ENCODE measurements at places on chromosomes 7 and 10.

DNA sequence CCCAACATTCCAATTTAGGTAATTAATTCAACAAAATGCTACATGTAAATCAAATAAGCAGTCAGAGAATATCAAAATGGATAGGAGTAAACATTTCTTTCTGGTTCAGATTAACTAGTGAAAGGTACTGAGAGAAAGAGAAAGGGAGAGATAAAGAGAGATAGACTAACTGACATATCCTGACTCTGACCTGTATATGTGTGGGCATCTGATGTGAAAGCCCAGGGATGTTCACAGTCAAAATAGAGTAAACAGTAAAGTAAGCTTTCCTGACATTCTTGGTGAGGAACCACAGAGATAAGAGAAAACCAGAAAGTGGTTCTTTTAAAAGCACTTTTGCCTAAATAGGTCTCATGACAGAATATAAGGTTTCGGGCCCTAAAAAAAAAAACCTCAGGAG lies 37.5 kb upstream of the ANK3 start:
- DNase-seq: no peak

DNA sequence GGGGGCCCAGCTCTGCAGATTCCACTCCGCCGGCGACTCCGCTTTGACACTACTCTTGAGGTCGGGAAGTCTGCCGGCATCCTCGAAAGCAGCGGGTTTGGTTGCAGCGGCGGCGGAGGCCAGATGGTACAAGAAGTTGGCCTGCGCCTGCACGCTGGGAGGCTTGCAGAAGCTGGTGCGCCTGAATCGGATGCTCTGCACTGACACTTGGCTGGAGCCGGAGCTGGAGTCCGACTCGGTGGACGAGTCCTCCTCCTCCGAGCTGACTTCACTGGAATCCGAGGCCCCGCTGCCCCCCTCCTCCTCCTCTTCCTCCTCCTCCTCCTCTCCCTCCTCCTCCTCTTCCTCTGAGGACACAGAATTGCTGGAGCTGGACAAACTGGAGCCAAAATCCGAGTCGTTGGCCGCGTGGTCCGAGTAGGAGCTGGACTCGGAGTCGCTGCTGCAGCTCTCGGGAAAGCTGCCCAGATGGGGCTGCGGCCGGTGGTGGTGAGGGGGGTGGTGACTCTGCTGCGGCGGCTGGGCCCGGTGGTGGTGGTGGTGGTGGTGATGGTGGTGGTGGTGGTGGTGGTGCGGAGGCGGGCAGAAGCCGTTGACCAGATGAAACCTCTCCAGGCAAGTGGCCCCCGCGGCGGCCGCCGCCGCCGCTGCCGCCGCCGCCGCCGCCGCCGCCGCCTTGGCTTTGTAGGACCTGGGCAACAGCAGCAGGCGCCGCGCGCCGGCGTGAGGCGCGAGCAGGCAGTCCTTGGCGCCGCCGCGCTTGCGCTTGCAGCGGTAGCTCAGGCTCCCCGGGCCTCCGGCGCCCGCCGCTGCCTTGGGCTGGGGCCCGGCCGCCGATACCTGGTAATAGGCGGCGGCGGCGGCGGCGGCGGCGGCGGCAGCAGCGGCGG lies 9.0 kb downstream of the SKIDA1 start:
- DNase-seq: peak; percentile 66

DNA sequence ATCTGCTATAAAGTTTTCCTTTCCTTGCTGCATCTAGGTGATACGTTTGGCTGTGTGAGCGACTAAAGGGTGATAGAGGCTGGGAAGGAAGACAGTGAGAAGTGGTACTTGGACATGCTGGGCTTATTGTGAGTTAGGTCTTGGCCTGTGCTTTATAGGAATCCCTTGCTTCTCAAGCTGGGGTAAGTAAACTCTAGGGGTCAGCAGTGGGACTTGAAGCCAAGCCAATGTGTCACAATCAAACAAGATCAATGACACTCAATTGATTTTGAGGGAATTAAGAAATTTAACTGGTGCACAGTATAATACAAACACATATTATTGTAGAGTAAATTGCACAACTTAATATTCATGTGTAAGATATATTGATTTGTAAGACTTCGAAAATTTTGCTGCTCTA lies 155.8 kb upstream of the AOAH start:
- DNase-seq: no peak

DNA sequence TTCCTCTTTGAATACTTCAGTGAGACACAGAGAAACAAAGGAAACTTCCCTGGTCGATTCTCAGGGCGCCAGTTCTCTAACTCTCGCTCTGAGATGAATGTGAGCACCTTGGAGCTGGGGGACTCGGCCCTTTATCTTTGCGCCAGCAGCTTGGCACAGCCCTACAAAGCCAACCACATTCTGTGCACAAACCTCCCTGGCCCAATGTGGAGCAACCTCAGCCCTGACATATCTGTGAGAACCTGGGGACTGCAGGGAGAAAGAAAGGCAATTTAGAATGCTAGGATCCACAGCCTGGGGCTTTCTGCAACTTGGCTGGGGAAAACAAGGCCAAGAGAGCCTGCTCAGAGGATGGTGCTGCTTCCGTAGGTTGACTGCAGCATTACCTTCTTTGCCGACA lies 63.5 kb upstream of the PRSS58 start:
- DNase-seq: no peak

DNA sequence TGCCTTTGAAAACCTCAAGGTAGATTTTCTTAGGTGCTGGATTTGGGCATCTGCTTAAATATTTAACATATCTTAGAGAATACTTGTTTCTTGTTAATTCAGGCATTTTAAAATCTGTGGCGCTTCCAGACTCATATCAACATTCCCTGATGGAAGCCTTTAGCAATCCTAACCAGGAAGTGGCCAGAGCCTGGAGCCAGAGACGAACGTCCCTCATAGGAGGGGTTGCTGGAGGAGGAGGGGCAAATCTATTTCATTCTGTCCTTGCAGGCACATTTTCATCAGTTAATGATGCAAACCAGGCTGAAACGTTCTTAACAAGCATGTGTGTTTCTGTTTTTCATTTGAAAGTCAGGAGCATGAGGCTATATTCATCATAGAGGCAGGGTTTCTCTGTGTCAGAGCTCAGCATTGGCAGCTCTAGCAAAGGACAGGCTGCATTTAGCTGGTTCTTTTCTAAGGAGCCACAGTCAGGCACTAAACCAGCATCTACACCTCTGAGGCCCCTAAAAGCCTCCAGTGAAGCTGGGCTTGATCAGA lies 17.8 kb upstream of the IFIT2 start:
- no peak for DNase-seq

GRCh38 chr7:44107116-44107960 lies 3.2 kb downstream of the AEBP1 start:
- no peak for DNase-seq

GRCh38 chr10:133445268-133445732 lies 8.4 kb upstream of the SCART1 start:
- DNase-seq: no peak

- no peak for DNase-seq
Measured at GRCh38 chr7:40765639-40766038, 630.8 kb downstream of the SUGCT start.

- DNase-seq: no peak
Measured at GRCh38 chr10:12543589-12543988, 194.2 kb downstream of the CAMK1D start.

DNA sequence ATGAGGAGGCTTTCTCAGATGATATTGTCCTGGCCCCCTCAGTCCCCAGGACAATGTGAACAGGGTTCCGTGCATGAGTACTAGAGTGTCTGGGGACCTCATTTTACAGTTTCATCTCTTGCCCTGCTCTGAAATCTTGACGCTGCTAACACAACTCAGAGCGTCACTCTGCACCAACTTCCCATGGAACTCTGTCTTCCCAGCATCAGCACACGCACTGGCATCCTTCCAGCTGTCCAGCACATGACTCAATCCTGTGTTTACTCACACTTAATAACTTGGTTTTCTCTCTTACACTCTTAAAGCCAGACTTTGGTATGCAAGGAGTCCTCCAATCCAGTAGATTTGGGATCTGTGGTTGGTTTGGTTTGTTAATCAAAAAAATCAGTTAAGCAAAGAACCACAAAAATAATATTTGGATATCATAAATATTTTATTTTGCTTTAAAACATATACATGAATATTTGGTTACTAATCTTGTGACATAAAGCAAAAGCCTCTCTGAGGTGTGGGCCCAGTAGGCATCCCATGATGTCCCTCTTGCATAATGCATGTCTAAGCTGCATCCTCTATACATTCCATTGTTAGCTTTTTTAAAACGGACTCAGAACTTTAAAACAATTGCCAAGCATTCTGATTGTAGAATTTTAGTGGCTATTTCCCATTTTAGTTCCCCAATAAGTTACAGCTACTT lies 131.0 kb downstream of the CXCL12 start:
- no peak for DNase-seq

DNA sequence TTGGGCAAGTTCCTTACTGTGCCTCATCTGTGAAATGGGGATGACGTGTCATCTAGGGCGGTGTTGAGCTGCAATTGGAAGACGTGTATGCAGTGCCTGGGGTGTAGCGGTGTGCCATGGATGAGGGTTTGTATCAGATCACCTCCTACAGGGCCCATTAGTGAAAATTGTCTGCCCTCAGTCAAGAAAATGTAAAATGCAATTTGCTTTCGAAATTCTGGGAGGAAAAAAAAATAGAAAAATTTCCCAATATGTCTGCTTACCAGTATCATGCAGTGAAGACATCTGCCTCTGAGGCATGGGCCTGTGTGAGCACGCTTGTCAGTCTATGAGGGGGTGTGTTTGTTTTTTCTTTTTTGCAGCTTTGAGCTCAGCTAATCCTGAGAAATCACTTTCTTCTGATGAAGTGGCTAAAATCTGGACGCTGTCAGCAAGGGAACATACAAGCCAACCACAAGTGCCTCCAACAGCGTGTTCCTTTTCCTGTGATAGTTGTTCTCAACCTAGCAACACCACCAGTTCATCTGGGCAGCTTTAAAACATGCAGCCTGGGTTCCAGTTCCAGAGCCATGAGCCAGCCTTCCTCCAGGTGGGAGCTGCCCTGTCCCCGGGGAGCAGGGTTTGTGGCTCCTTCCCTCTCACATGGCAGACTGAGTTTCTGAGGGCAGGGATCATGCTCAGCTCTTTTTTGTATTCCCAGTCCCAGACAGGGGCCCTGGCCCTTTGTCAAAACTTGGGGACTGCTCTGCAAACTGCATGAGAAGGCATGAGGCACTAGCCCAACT lies 10.3 kb downstream of the FAM241B start:
- DNase-seq: no peak

- DNase-seq: peak; percentile 37
Measured at GRCh38 chr7:157318015-157318706, 18.6 kb upstream of the DNAJB6 start.

- peak; percentile 71 for DNase-seq
Measured at GRCh38 chr10:89337484-89337883, 9.7 kb downstream of the IFIT3 start.

- no peak for DNase-seq
Measured at GRCh38 chr10:69179089-69179742, 818 bp upstream of the SUPV3L1 start.

DNA sequence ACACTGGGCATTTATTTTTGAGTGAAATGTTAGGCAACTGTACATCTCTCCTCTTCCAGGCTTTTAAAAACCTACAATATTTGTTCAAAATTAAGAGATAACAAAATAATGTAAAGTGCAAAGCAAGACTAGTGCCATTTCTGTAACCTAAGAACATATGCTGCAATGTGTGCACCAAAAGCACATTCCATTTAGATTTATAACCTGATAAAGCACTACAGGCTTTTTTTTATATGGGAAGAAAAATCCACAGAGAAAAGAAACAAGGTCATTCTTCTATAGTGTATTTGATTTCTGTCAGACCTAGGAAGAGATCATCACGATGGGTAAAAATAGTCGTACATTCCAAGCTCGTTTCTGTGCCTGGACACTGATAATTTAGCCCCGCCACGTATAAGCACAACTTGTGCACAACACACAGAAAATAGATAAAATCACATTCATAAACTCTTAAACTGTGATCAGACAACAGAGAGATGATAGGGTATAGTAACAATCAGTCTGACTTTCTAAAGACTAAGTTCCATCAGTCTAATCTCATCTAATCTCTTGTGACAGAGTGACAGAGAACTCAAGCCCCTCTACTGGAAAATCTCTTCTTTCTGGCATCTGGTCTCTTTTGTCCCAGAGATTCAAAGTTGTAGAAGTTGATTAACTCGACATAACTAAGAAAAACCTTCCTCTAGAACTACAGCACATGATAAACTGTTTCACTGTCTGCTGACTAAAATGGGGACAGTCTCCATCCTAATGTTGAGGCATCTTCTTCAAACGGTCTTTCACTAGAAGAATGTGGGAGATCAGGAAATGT lies 6.7 kb downstream of the LAMB1 start:
- DNase-seq: no peak

GRCh38 chr10:106183041-106183440 lies 981.5 kb downstream of the SORCS1 start:
- no peak for DNase-seq

- DNase-seq: no peak
Measured at GRCh38 chr10:74637685-74638084, 188.7 kb upstream of the KAT6B start.

- peak; percentile 39 for DNase-seq
Measured at GRCh38 chr10:46268076-46268881, 18.5 kb upstream of the ANTXRL start.
